ENCODE measurements at places on chromosomes 5 and 9.

- no peak for DNase-seq
These were observed 58.2 kb downstream of the RFK start for GRCh38 chr9:76336027-76336426.

DNA sequence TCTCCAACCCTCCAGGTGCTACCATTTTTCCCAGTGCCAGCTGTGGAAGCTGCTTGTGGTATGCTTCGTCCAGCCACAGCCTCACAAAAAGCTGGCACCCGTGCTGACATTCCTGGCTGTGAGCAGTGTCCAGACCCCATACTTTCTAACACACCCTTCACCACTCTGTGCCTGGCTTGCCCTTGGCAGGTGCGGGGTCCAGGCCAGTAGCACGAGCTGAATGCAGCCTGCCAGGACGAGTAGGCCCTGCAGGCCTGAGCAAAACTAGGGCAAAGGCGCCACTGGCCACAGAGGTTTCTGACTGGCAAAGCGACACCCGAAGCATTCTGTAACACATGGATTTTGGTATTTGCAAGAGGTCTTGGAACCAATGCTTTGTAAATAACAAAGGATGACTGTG lies 26.0 kb upstream of the GHR start:
- no peak for DNase-seq

DNA sequence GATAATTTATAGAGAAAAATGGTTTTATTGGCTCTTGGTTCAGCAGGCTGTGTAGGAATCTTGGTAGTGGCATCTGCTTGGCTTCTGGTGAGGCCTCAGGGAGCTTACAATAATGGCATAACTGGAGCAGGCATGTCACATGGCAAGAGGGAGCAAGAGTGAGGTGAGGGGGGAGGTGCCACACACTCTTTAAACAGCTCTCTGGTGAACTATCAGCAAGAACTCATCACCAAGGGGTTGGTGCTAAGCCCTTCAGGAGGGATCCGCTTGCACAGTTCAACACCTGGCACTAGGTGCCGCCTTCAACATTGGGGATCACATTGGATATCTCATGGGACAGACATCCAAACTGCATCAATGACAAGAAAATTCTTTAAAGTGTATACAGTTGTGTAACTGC lies 10.5 kb downstream of the GPBP1 start:
- DNase-seq, result no peak

DNA sequence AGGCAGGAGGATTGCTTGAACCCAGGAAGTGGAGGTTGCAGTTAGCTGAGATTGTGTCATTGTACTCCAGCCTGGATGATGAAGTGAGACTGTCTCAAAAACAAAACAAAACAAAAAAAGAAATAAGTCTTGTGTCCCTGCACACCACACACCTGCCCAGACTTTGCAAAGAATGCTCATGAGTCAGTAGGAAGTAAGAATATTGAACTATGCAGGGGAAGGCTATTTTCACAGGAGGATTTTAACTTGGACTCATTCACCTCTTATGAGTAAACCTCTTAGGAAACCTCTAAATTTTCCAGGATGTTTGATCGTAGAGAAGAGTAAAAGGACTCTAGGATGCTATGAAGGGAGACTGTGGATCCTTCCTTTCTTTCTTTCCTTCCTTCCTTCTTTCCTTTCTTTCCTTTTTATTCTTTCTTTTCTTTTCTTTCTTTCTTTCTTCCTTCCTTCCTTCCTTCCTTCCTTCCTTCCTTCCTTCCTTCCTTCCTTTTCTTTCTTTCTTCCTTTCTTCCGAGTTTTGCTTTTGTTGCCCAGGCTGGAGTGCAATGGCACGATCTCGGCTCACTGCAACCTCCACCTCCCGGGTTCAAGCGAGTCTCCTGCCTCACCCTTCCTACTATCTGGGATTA lies 96.7 kb upstream of the CLINT1 start:
- no peak for DNase-seq

DNA sequence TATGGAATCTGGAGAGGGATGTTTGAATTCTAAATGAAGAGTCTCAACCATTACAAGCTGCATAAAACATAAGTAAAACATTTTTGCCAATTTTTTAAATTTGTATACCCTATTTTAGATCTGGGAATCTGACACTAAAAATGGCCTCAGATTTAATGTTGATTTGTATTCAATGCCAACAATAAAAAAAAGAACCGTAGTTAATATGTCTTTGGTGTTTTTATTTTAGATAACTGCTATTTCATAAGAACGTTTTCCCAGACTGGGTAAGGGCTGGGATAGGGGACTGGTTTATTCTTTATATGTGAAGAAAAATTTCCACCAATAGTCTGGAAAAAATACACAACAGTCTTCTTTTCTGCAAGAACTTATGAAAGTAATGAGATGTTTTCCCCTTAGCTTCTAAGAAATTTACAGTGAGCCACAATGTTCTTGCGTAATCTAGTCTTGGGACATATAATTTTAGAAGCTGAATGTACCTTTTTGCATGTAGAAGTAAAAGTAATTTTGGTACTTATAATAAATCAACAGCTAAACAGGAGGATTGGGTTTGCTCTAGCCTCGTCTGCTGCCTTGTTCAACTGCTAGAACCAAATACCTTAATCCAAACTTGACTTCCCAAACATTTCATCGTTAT lies 244.6 kb upstream of the EFNA5 start:
- no peak for DNase-seq

- peak; percentile 53 for DNase-seq
These were observed at the start of gene CFAP90 for GRCh38 chr5:7850395-7851239. Gene CFAP90 (minus strand): TSS chr5:7851133. CDS start chr5:7851021, 112 bp downstream.

GRCh38 chr5:126385524-126386502 lies 37.4 kb upstream of the GRAMD2B start:
- DNase-seq, result no peak

GRCh38 chr9:130283539-130284248 lies 18.1 kb downstream of the HMCN2 start:
- DNase-seq, result no peak

DNA sequence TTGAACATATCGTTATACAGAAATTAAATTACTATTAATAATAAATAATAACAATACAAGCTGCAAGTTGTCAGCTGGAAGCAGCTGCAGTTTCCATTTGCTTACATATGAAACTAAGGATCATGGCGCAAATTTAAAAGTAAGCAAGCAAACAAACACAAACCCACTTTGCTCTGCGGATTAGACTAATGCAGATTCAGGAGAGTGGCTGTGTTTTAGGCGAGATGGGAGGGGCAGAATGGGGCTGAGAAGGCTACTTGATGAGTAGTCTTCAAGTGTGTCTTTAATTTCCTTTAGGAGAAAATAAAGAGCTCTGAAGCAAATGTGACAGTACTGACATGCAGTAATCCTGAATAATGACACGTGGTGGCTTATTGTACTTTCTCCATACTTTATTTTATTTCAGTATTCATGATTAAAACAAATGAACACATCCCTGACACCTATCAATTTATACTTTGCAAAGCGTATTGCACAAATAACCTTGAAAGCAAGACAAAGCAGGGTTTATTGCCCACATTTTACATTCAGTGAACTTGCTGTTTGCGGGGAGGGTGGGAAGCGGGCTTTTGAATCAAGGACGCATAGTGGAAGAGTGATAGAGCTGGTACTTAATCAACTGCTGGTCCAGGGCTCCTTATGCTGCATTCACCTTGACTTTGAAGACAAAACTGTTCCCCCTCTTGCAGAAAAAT lies 221.4 kb upstream of the TRIM32 start:
- DNase-seq, result no peak

- no peak for DNase-seq
These were observed 110.8 kb downstream of the LHX2 start for GRCh38 chr9:124122321-124122720.
